AG10803 (cell line): ENCODE measurements at places on chromosomes 13 and 19.

DNA sequence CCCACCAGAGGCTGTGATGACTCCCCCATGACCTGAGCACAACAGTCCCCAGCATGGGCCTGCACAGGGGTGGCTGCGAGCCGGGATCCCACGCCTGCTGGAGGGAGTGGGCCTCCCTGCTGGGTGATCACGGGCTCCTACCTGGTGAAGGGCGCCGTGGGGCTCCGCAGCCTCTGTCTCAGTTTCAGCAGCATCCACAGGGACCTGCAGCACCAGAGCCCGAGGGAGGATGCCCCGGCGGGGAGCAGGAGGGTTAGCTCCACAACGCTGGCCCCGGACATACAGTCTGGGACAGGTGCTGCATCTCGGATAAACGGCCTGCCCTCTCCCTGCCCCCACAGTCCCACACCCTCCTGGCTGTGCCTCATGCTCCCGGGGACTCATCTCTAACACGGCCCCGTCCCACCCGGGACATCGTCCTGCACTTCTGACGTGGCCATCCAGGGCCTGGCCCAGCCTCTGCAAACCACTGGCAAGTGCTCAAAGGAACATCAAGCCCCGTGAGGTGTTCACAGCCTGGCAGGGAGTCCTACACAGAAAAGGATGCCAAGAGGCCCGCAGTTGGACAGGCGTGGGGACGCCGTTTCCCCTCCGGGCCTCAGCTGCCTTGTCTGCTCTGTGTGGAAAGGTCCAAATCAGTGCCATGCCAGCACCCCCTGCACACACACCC is 10.5 kb downstream of the PEX11G start:
- no peak for DNase-seq

DNA sequence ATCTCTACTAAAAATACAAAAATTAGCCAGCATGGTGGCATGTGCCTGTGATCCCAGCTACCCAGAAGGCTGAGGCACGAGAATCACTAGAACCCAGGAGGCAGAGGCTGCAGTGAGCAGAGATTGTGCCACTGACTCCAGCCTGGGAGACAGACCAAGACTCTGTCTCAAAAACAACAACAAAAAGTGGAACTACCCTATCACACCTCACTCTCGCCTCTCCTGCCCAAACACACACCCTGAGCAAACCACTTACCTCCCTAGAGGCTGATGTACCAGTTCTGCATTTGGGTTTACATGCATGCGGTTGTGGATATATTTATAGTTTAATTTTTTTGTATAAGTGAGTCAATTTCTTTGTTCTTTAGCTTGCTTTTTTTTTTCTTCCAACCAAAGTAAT is 7.7 kb upstream of the PTOV1 start:
- DNase-seq = no peak

DNA sequence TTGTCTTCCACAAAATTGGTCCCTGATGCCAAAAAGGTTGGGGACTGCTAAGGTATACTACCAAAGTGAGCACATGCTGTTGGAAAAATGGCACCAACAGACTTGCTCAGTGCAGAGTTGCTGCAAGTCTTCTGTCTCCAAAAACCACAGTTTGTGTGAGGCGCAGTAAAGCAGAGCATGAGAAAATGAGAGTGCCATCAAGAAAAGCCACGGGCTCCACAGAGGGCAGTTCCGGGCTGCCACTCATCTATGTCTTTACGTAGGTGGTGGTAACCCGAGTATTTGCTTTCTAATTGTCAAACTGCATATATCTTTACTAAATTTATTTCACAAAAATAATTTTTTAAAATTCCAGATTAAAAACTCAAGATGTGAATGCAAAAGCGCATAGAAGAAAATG is 123.8 kb downstream of the RNF17 start:
- DNase-seq = no peak

GRCh38 chr19:54390942-54391577 is 24.2 kb upstream of the TTYH1 start:
- peak; percentile 65 for DNase-seq

DNA sequence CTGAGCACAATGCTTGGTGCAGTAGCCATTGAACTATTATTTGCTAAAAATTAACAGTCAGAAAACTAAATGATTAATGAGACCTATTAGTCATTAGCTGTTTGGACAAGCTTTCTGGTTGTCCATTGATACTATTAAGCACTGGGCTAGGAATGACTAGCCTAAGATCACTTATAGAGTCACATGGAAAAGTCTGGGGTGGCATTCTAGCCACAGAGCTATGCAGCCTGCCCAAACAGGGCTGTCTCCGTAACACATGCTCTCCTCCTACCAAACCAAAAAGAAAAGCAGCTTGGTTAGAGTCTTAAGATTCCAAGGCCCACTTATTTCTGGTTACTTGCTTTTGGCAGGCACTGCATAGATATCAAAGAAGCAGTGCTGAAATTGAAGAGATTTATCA is 193.5 kb upstream of the NBEA start:
- DNase-seq = no peak

GRCh38 chr13:47184321-47184720 is 287.5 kb upstream of the HTR2A start:
- peak; percentile 68 for DNase-seq

- DNase-seq = no peak
Measured at GRCh38 chr13:26513931-26514330, 43.6 kb upstream of the WASF3 start.

- DNase-seq = peak; percentile 83
Measured at GRCh38 chr19:45506246-45506988, 862 bp upstream of the VASP start.

GRCh38 chr13:70622796-70623195 is 514.5 kb upstream of the KLHL1 start:
- DNase-seq = no peak

DNA sequence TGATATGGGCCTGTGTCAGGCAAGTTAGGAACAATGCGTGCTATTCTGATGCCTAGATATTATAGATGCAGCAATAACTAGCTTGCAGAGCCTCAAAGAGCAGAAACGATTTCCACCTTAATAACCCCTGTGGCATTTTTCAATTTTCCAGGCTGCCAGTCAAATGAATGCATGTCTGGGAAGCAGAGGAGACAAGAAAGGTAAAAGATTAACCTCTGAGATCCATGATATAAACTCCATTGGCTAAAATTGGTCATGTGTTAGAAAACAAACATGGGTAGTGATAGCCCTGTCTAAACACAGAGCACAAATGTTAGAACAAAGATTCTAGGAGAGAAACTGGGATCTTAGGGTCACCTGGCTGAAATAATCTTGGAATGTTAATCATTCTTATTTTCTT is 811.1 kb downstream of the DIAPH3 start:
- no peak for DNase-seq

DNA sequence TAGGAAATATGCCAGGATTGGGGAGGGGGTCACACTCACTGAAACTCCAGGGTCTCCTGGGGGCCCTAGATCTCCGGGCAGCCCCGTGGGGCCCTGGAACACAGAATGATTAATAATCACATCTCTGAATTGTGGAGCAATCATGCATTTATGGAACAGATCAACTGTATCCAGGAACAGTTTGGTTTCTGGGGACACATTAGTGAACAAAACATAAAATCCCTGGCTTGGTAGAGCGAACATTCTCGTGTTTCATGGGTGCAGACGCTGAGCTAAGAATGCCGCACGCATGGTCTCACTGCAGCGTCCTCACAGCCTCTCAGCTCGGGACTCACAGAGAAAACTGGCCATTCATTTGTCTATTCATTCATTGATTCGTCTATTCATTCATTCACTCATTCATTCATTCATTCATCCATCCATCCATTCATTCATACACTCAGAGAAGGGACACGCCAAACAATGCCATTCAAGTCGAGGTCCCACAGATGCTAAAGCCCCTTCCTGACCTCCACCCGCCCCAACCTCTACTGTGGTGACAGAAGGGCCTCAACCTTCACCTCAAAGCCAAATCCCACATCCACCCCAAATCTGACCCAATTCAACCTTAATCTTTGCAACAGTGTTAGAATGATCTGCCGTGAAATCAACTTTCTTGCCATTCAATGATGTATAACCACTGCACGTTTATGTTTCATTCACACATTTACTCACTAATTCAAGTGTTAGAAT is 35.0 kb upstream of the OLFM2 start:
- no peak for DNase-seq

GRCh38 chr19:54871696-54872095 is 2.3 kb upstream of the FCAR start:
- no peak for DNase-seq

DNA sequence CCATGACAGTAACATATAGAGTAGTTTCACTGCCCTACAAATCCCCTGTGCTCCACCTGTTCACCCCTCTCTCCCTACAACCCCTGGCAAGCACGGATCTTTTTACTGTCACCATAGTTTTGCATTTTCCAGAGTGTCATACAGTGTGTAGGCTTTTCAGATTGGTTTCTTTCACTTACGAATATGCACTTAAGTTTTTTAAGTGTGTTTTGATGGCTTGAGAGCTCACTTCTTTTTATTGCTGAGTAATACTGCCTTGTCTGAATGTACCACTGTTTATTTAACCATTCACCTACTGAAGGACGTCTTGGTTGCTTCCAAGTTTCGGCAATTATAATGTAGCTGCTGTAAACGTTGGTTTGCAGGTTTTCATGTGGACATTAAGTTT is 175.1 kb downstream of the ITGBL1 start:
- DNase-seq = no peak

- DNase-seq = no peak
Measured at GRCh38 chr19:977058-977464, 7.1 kb upstream of the WDR18 start.

DNA sequence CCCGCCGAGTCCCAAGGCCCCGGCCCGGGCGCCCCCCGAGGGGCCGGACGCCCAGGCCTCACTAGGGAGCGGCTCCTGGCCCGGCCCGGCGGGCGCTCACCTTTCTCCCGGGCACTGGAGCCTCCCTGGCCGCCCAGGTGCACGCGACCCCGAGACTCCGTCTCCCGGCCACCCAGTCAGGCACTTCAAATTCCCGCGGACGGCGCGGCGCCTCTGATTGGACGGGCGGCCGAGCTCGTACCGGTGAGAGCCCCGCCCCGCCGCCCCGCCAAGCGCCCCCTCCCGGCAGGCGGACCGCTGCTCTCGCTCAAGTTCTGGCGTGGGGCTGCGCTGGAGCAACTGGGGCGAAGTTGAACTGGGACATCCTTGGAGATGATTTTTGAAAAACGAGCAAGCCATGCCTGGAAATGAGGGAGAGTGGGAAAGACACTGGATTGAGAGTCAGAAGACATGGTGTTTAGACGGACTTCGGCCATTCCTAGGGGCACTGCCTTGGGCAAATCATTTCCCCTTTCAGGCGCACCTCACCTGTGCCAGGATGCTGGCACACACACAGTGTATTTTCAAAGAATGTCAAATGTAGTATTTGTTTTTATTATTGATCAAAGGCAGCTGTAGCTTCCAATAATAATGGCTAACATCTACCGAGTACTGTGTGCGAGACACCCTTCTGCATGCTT is 485.3 kb downstream of the UQCRFS1 start:
- no peak for DNase-seq

GRCh38 chr19:35212241-35212640 is 16.3 kb downstream of the FAM187B start:
- DNase-seq = no peak

GRCh38 chr19:10604460-10604980 is 17.4 kb upstream of the AP1M2 start:
- DNase-seq = no peak

DNA sequence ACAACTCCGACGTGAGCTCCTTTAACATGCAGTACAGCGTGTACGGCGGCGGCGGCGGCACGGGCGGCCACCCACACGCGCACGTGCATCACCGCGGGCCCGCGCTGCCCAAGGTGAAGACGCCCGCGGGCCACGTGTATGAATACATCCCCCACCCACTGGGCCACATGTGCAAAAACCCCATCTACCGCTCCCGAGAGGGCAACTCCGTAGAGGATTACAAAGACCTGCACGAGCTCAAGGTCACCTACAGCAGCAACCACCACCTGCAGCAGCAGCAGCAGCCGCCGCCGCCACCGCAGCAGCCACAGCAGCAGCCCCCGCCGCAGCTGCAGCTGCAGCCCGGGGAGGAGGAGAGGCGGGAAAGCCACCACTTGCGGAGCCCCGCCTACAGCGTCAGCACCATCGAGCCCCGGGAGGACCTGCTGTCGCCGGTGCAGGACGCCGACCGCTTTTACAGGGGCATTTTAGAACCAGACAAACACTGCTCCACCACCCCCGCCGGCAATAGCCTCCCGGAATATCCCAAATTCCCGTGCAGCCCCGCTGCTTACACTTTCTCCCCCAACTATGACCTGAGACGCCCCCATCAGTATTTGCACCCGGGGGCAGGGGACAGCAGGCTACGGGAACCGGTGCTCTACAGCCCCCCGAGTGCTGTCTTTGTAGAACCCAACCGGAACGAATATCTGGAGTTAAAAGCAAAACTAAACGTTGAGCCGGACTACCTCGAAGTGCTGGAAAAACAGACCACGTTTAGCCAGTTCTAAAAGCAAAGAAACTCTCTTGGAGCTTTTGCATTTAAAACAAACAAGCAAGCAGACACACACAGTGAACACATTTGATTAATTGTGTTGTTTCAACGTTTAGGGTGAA is 6.6 kb downstream of the SLITRK5 start:
- DNase-seq = no peak

DNA sequence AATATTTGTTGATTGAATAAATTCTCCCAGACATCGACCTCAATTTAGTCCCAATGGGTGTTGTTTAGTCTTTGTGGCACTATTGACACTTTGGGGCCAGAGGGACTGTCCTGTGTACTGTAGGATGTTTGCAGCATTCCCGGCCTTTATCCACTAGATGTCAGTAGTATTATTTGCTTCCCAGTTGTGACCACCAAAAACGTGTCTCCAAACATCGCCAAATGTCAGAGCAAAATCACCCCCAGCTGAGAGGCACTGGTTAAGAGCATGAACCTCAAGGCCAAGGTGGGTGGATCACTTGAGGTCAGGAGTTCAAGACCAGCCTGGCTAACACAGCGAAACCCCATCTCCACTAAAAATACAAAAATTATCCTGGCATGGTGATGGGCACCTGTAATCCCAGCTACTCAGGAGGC is 15.4 kb downstream of the NLRP12 start:
- peak; percentile 55 for DNase-seq

DNA sequence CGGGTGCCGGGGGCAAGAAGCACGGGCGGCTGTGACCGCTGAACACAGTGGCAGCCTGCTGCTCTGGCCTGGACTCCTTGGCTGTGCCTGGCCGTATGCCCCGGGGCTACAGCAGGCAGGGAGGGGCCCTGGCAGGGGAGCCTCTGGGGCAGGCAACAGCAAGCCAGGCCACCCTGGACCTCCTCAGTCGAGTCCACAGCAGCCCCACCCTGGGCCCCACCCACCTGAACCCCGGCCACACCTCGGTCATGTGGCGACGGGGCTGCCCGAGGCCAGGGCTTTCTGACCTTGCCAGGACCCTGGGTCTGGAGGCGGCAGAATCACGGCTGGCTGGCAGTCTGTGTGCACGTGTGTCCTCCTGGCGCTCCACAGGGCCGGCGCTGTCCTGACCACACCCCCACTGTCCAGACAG is 8.7 kb downstream of the CILP2 start:
- no peak for DNase-seq
